AG09309 (cell line): ENCODE measurements at places on chromosomes 6 and 20.

GRCh38 chr20:64224351-64225170, 31.0 kb upstream of the PCMTD2 start:
- DNase-seq, result peak; percentile 76

GRCh38 chr6:38032797-38033196, 213.3 kb downstream of the ZFAND3 start:
- no peak for DNase-seq

GRCh38 chr6:98686008-98686601, 148.3 kb upstream of the POU3F2 start:
- DNase-seq, result no peak

DNA sequence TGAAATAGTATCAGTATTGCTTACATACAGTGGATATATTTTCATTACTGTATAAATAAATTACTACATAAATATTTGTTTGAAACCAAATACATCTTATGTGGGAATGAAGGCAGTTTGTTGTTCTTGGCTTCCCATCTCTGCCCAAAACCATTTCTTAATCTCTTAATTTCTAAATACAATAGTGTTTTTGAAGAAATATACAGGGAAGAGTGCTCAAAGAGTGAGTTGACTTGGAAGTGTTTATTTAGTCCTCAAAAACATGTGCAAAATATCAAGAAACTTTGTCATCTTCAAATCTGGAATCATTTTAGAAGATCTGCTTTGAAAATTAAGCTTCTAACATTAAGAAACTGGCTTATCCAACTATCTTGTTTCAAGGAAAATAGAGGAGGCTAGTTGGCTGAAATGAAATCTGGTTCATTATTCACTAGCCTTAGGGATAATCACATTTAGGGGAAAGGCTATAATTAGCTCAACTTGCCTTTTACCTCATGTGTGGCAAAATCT, 259.8 kb upstream of the FLRT3 start:
- no peak for DNase-seq

DNA sequence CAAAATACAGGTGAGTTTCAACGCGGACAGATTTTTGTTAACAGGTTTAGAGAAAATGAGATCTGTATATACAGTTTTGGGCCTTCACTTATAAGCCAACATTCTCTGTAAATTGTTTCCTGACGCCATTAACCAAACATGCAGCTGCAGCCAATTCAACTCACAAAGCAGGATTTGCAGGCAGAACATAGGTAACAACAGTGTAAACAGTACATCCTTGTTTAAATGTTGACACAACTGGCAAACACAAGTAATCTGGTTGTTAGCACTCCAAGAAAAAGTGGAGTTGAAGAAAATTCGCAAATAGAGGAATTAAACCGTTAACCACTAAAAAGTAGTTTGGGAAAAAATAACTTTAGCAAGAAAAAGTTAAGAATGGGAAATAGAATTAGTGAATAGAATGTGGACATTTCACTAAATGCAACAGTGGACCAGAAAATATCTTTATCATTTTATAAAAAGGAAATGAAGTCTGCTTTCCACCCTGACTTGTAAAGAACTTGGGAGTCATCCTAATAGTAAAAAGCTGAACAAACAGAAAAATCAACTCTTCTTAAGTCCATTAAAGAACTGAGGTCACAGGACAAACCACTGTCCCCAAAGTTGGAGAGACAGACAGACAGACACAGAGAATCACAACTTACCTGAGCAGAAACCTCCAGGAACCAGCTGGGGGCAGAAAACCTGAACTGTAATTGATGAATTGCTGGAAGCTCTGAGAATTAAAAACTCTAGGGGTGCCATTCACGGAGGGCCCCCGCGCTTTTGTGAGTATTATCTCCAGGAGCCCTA, 10.1 kb downstream of the SMIM28 start:
- no peak for DNase-seq

DNA sequence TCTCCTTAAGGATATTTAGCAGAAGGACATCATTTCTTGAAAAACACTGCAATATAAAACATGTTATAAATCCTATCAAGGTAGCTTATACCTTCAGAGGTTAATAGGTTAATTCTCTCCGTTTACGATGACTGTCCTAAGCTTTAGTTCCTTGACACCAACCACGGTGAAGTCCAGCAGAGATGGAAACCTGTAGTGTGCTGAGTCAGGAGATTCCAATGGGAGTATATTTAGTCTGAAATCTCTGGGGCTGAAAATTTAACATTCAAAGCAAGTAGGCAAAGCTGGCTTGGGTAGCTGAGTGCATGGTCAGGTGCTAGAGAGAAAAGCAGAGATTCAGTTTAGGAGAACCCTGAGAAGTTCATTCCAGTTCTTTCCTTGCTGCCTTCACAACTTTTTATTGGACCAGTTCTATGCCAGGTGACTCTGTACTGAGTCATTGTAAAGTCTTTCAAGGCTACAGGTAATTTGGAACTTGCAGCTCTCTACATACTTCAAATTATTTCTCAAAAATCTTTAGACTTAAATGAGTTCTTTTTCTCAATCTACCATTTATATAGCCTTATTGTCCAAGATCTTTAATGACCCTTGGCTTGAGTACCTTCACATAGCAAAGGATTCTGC, 1009.4 kb upstream of the FLRT3 start:
- no peak for DNase-seq

DNA sequence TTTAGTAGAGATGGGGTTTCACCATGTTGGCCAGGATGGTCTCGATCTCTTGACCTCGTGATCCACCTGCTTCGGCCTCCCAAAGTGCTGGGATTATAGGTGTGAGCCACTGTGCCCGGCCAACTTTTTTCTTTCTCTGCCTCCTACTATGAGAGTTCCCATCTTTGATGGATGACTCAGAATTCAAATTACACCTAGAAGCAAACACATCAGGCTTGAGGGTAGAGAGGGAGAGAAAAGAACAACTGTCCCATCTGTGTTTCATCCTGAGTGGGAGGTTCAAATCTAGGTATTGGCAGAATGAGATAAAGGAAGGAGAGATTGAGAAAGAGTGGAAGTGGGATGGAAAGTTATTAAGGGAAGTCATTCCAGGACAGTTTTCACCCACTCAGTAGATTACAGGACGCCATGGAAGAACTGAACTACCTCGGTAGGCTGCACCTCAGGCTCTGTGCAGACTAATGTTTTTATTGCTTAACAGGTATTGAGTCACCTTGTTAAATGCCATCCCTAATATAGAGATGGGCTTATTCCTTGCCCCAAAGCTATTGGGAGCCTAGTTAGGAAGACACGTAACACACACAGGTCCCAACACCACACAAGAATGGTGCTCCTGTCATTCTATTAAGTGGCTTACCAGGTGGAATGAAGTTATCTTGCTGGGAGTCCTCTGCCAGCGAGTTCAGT, 275.7 kb downstream of the SOX4 start:
- DNase-seq, result no peak

DNA sequence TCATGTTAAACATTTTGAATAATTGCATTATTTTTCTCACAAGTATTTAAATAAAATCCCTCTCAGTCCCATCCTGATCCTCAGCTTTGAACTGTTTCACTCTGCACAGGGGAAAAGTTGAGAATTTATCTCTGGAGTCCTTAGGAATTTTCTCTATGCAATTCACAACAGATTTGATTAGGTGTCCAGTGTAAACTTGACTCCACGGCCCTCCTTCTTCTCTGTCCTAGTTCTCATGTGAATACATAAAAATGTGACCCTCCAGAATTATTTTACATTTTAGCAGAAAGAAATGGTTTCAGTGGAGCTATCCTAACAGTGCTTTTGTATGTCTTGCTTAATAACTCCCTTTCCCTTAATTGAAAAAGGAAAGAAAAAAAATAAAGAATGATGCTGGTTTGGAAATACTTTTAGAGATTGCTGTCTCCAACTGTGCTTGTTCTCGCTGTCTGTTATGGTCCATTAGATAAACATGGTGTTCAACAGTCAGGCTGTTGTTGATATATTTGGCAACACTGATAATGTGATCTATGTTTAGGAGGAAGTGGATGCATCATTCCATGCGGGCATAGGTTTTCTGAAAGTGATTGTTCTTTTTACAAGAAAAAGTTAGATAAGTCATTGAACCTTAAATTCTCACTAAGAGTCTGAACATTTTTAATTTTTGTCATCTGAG, 599.4 kb upstream of the CITED2 start:
- peak; percentile 88 for DNase-seq

DNA sequence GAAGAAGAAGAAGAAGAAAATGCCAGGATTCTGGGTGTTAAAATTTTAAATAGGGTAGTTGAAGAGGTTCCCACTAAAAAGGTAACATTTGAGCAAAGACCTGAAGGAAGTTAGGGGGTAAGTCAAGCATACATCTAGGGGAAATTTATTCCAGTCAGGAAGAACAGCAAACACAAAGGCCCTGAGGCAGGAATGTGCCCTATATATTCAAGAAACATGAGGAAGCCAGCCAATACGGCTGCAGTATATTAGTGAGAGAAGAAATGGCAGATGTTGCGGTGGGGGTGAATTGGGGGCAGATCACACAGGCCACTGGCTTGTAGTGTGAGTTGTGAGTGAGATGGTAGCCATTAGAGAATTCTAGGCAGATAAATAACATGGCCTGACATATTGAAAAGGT, 6.0 kb downstream of the ZNF76 start:
- no peak for DNase-seq

- no peak for DNase-seq
Measured at GRCh38 chr20:16553684-16554083, 19.6 kb downstream of the KIF16B start.

DNA sequence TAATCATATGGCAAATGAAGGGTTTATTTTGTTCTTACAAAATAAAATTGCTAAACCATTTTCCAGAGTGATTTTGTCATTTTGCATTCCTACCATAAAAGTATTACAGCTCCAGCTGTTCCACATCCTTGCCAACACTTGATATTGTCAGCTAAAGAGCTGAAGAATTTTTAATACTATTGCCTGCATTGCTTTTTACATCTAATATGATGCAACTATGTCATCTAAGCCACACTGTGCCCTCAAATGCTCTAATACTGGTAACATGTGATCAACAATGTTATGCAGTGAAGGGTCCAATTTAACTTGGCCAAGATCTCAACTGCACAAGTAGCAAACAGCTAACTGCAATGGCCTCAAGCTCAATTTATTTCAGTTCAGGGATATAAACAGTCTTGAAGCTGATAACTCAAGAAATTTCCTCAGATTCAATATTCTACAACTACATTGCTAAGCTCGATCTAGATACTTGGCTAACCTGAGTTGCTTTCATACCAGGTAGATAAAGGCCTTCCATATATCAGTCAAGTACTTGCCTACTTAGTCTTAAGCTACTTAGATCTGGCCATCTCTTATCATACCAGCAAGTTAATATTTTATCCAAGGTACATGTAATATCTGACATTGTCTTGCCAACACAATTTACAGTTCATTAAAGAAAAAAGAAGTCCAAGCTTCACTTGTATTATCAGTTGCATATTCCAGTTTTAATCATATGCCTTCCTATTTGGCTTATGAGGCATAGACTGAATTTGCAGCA, 17.0 kb downstream of the AKIRIN2 start:
- DNase-seq, result no peak

DNA sequence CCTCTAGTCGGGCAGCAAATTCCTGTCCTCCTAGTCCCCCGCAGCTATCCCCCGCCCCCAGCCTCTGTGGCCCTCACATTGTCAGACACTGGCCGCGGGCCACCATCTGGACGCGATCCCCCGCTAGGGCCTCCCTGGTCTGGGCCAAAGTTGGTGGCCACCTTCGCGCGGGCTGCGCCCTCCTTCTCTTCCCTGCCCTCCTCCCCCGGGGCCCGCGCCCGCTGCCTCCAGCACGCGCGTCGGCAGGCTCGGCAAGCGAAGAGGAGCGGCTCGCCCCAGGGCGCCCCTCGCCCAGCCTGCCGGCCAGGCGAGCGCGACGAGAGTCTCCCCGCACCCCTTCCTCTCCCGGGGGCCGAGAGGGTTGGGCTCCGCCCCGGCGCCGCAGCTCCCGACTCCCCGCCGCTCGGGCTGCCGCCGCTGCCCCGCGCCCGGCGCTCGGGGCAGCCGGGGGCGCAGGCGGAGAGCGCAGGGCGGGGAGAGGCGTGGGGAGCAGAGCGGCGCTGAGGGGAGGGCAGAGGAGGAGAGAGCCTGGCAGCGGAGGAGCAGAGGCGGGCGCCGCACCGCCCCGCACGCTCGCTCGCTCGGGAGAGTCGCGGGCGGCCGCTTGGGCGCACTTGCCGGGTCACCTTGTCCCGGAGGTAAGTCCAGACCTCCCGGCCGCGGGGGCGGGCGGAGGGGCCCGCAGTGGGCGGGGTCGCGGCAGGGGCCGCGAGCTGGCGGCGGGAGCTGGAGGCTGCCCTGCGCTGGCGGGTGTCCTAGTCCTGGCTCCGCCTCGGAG, at the start of gene SYNDIG1:
TSS of gene SYNDIG1 (plus strand) at position 514 of the 778 bp plus-strand sequence. CDS start 73,469 bp downstream, outside the sequence.
- DNase-seq, result no peak

- no peak for DNase-seq
Measured at GRCh38 chr6:107626645-107627044, 136.7 kb downstream of the SOBP start.

GRCh38 chr6:22332711-22333110, 35.9 kb upstream of the PRL start:
- no peak for DNase-seq

GRCh38 chr6:148677594-148678476, 69.0 kb upstream of the UST start:
- DNase-seq, result no peak

- no peak for DNase-seq
Measured at GRCh38 chr20:50710492-50711063, 19.2 kb upstream of the RIPOR3 start.

DNA sequence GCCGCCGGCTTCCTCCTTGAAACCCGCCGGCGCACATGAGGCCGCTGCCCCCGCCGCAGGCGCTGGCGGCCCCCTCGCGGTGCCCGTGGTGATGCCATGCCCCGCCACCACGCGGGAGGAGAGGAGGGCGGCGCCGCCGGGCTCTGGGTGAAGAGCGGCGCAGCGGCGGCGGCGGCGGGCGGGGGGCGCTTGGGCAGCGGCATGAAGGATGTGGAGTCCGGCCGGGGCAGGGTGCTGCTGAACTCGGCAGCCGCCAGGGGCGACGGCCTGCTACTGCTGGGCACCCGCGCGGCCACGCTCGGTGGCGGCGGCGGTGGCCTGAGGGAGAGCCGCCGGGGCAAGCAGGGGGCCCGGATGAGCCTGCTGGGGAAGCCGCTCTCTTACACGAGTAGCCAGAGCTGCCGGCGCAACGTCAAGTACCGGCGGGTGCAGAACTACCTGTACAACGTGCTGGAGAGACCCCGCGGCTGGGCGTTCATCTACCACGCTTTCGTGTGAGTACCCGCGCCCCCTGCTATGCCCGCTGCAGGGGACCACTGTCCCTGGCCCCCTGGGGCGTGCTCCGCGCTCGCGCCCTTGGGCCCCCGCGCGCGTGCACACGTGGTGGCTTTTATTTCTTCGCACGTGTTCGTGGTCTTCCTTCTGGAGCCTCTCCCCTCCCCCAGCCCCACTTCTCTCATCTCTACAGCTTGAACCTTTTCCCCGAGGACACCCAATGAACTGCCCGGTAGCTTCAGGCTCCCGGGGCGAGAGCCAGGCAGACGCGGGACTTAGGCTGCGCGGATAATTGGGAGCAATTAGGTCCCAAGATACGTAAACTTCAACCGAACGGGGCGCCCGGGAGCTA, 453 bp downstream of the KCNQ5 start:
- no peak for DNase-seq

GRCh38 chr6:113719064-113719463, 138.1 kb upstream of the MARCKS start:
- no peak for DNase-seq
